ENCODE measurements at places on chromosomes 1 and 21.

GRCh38 chr1:204983881-204984280, 59.1 kb upstream of the CNTN2 start:
- no peak for DNase-seq

- DNase-seq: no peak
Measured at GRCh38 chr1:209884249-209884648, 53.8 kb upstream of the SYT14 start.

GRCh38 chr21:38670861-38671260, 134.9 kb upstream of the ETS2 start:
- DNase-seq: no peak

- DNase-seq: no peak
Measured at GRCh38 chr1:82446955-82447354, 646.2 kb downstream of the ADGRL2 start.

DNA sequence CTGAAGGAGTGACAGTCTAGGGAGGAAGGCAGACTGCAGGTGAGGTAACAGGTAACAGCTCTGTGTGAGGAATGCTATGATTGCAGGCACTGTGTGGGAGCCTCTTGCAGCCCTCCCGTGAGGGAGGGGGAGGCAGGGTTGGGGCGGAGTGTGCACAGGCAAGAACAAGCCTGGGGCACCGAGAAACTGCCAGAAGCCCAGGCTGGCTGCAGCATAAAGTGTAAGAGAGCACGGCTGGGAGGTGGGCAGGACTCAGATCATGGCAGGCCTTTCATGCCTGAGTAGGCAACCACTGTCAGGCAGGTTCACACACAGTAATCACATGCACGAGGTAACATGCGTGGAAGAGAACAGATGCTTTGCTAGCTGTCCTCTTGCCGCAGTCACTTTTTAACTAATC, 11.3 kb upstream of the RHEX start:
- peak; percentile 53 for DNase-seq

DNA sequence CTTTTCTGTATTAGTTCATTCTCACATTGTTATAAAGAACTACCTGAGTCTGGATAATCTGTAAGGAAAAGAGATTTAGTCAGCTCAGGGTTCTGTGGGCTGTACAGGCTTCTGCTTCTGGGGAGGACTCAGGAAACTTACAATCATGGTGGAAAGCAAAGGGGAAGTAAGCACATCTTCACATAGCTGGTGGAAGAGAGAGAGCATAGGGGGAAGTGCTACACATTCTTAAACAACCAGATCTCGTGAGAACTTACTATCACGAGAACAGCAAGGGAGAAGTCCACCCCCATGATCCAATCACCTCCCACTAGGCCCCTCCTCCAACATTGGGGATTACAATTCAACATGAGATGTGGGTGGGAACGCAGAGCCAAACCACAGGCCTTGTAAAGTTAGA, 37.9 kb upstream of the AHCTF1 start:
- no peak for DNase-seq

- no peak for DNase-seq
Measured at GRCh38 chr1:182720463-182720862, 36.1 kb upstream of the RGS8 start.

DNA sequence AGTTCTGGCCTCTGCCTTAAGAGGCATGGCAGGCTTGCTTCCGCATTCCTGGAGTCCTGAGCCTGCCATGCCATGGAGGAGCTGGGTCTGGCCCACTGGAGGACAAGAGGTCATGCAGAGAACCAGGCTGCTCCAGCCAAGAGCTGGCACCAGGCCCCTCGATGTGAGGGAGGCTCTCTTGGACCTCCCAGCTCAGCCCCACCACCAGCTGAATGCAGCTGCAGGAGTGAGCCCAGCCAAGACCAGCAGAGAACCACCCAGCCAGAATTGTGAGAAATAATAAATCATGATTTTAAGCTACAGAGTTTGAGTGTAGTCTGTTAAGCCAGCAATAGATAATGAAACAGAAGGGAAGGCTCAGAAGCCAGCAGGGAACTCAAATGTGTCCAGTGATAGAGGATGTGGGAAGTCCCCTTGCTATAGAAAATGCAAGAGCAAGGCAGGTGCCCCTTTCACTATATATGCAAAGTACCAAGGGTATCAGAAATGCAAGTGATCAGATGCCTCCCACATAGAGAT, 118.4 kb downstream of the HIVEP3 start:
- DNase-seq: peak; percentile 41

GRCh38 chr21:40466893-40467483, 380.0 kb downstream of the DSCAM start:
- DNase-seq: peak; percentile 4

DNA sequence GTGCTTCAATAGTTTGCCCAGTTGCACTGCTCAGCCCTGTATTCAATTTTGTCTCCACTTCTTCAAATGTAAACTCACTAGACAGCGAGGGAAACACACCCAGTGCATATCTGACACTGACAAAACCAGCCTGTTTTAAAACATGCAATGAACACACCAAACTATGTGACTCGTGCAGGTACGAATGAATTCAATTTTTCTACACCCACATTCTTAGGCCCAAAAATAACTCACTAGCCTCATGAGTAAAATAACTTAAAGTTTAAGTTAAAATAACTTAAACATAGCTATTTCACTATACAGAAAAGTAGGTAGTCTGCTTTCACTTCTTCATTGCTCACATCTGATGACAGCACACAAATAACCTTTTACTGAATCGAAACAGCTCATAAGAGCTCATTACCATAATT, 21.1 kb downstream of the TTC13 start:
- DNase-seq: no peak

- no peak for DNase-seq
Measured at GRCh38 chr1:240935920-240936319, 324.0 kb upstream of the GREM2 start.

- DNase-seq: peak; percentile 45
Measured at GRCh38 chr1:159211331-159212136, 6.9 kb downstream of the ACKR1 start.

DNA sequence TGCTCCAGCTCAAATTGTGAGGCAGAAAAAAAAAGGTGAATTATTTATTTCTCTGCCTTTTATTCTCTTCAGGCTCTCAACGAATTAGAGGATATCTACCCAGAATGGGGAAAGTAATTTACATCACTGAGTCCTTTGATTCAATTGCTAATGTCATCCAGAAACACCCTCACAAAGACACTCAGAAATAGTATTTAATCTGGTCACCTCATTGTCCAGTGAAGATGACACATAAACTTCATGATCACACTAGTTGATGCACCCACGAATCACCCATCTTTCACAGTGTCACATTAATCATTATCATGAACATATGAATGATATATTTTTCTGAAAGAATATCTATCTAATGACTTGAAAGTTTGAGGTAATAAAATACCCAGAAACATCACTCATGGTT, 868.5 kb downstream of the BRINP3 start:
- DNase-seq: no peak

- DNase-seq: no peak
Measured at GRCh38 chr1:101136271-101136670, 100.5 kb upstream of the S1PR1 start.

GRCh38 chr1:111126354-111126753, 13.5 kb downstream of the DRAM2 start:
- no peak for DNase-seq

GRCh38 chr1:107196973-107197562, 56.2 kb downstream of the NTNG1 start:
- peak; percentile 84 for DNase-seq

GRCh38 chr1:101960142-101960541, 36.6 kb downstream of the OLFM3 start:
- no peak for DNase-seq

- no peak for DNase-seq
Measured at GRCh38 chr1:154818911-154819310, 51.2 kb downstream of the KCNN3 start.

DNA sequence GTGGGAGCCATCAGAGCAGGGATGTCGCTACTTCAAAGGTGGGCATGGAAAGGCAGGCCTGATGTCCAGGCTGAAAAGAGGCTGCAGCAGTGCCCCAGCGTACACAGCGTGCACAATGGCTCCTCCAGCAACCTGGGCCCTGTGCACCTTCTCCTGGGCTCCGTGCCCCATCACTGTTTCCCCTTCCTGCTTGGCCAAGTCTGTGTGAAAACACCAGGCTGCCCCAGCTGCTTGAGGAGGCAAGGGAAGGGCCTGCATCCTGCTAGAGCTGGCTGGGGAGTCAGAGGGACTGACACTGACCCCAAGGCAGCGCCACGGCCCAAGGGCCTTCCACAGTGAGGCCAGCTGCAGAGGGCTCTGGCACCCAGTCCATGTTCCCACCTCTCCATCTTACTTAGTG, 33.4 kb downstream of the SDC3 start:
- DNase-seq: no peak

DNA sequence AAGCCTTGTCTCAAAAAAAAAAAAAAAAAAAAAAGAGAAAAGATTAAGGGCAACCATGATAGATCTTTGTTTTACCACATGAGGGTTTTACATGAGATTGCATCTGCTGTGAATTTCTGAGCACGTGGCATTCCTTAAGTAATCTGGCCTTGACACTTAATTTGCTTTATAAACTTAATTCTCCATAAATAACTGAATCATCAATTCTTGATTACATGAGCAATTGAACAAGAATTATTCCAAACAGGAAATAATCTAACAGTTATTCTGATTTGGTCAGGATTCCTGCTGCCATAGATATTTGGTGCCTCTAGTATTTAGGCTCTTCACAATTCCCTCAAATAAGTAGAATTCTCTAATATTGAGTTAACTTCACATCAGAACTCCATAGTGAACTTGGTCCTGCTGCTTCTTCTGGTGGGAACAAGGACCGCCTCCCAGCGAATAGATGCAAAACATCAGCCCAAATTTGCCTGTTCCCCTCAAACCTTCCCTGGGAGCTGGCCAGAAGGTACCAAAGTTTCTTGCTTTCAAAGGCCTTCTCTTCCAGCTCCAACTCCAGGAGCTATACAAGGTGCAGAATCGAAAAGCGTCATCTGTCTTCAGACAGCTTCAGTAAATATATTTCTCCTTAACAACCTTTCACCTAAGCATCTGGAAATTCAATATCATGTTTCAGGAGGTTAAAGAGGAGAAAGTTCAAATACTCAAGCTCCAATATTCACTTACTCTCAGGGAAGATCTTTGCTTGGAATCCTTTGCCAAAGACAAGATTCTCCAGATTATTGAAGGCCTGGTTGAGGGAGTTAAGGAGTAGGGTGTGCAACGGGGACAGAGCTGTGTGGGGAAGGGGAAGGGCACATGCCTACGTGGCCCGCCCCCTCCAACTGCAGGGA, 1.0 kb downstream of the KRTCAP2 start:
- DNase-seq: no peak
